ENCODE measurements at places on chromosomes 4 and X. TPM values are rescaled to one million over a fixed set of nuclear protein-coding genes. Genes with fewer than 3 reads are reported as not detected.

GRCh38 chrX:15675490-15675921 lies 10.9 kb upstream of the CLTRN start:
- DNase-seq, result peak; percentile 66
- H3K27ac ChIP-seq, result no peak overlapping the region
- H3K4me1 ChIP-seq, result peaks cover 2% of the 10 kb centered on the region
- no peak overlapping the region for H3K4me3 ChIP-seq

The TEX11 gene
- not detected for total RNA-seq

The AGA gene
- 13.5 TPM for total RNA-seq

- H3K36me3 ChIP-seq, result no peaks in the 10 kb centered on the region
- peaks cover 41% of the 10 kb centered on the region for H3K27me3 ChIP-seq
- H3K4me1 ChIP-seq, result no peaks in the 10 kb centered on the region
- H3K27ac ChIP-seq, result peak overlapping the region; percentile 74
- no peak overlapping the region for H3K4me3 ChIP-seq
These were observed 93.2 kb downstream of the WFS1 start for GRCh38 chr4:6362896-6363295.

DNA sequence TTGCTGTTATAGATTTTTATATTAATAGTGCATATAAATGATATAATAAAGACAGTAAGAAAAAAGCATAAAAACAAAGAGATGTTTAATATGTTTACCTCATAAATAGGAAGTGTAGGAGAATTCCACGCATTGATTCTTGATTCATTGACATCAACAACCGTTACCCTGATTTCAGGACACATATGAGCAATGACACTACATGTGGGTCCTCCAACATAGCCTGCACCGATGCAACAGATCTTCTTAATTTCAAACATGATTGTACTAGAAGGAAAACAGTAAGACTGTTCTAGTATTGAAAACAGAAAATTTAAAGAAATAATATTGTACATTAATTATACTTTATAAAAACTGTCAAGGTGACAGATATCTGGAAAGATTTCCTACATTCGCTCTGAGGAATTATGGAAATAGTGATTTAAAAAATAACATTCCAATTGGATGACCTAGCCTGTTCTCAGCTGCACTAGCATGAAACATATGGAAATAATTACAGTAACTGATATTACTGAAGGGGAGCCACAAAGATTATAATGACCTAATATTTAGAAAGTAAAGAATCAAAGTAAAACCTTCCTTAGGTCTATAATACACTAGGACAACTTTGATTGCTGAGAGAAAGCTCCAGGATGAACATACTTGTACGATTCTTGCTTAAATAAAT lies 5.9 kb downstream of the UGDH start:
- H3K36me3 ChIP-seq, result no peaks in the 10 kb centered on the region
- no peaks in the 10 kb centered on the region for H3K27me3 ChIP-seq
- H3K4me3 ChIP-seq, result no peak overlapping the region
- DNase-seq, result no peak
- H3K27ac ChIP-seq, result no peak overlapping the region
- peaks cover 8% of the 10 kb centered on the region for H3K4me1 ChIP-seq

- H3K27ac ChIP-seq, result no peak overlapping the region
- H3K36me3 ChIP-seq, result no peaks in the 10 kb centered on the region
- no peaks in the 10 kb centered on the region for H3K4me1 ChIP-seq
- no peaks in the 10 kb centered on the region for H3K27me3 ChIP-seq
These were observed 2.1 kb downstream of the MPC1L start for GRCh38 chrX:40625294-40625693.

DNA sequence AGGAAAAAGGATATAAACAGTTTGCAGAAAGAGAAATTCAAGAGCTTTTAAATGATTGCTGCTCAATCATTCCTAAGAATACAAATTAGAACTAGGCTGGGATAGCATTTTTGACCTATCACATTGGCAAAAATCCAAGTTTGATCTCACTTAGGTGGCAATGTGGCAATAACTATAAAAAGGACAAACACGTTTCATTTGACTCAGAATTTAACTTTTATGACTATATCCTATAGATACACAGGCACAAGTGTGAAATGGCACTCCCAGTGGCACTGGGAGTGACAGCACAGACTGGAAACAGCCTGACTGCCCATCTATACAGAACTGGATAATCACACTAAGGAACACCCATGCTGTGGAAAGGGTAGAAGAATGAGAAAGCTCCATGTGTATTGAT lies 11.1 kb downstream of the CENPU start:
- H3K4me1 ChIP-seq, result no peaks in the 10 kb centered on the region
- no peak overlapping the region for H3K4me3 ChIP-seq
- H3K36me3 ChIP-seq, result peaks cover 7% of the 10 kb centered on the region

DNA sequence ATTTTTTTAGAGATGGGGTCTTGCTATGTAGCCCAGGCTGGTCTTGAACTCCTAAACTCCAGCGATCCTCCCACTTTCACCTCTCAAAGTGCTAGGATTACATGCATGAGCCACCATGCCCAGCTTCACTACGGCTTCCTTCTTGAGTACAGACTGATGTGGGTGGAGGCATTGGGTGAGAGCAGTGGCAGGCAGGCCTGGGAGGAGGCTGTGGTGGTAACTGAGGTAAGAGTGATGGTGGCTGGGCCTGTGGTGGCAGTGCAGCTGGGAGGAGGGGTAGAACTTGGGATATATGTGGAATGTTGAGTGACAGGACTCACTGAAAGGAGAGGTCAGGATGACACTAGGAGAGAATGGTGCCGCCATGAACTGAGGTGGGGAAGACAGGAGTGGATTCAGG lies 80.9 kb downstream of the MED28 start:
- no peaks in the 10 kb centered on the region for H3K4me1 ChIP-seq
- H3K4me3 ChIP-seq, result no peak overlapping the region
- no peak for DNase-seq
- peaks cover 7% of the 10 kb centered on the region for H3K27me3 ChIP-seq
- H3K36me3 ChIP-seq, result no peaks in the 10 kb centered on the region
- no peak overlapping the region for H3K27ac ChIP-seq

DNA sequence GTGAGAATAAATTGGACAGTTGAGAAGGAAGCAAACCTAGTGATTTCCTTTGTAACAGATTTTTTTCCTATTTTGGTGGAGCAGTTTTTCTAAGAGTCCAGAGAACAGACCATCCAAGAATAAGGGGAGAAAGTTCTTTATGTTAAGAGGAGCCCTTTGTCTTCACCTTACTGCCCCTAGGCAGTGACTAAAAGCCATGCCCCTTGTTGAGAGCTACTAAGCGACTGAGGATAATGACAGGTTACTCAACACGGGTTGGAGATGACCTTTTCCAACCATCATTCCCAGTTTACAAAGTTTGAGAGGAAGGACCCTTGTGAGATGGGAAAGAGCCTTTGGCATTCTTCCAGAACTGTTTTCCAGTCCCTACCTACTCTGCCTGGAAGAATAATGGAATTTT lies 3.2 kb downstream of the CCDC160 start:
- H3K4me3 ChIP-seq, result no peak overlapping the region
- H3K4me1 ChIP-seq, result no peaks in the 10 kb centered on the region
- H3K36me3 ChIP-seq, result no peaks in the 10 kb centered on the region
- H3K27ac ChIP-seq, result no peak overlapping the region
- DNase-seq, result no peak
